Sciatic nerve (tissue), 2 donors: ENCODE measurements at places on chromosomes 4 and X. TPM values are rescaled to one million over a fixed set of nuclear protein-coding genes. Genes with fewer than 3 reads are reported as not detected.

GRCh38 chr4:140044337-140044902 is 109.6 kb downstream of the MAML3 start:
- no peak for DNase-seq

GRCh38 chrX:67717571-67717970 is 173.8 kb downstream of the AR start:
- DNase-seq: no peak

DNA sequence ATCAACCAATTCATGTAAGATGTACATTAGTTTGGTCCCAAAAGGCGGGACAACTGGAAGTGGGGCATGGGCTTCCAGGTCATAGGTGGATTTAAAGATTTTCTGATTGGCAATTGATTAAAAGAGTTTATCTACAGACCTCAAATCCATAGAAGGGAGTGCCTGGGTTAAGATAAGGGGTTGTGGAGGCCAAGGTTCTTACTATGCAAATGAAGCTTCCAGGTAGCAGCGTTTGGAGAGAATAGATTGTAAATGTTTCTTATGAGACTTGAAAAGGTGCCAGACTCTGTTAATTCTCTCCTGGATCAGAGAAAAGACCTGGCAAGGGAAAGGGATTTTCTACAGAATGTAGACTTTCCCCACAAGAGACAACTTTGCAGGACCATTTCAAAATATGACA is 2.4 kb downstream of the MGST2 start:
- no peak for DNase-seq

DNA sequence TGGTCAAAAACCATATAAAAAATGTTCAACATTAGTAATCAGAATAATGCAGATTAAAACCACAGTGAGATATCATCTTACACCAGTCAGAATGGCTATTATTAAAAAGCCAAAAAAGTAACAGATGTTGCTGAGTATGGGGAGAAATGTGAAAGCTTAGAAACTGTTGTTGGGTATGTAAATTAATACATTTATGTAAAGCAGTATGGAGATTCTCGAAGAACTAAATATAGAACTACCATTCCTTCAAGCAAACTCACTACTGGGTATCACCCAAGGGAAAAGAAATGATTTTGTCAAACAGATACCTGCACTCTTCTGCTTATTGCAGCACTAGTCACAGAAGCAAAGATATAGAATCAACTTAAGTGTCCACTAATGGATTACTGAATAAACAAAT is 576.4 kb upstream of the EPHA5 start:
- DNase-seq: no peak

GRCh38 chr4:159400558-159401225 is 297.8 kb downstream of the RAPGEF2 start:
- DNase-seq: no peak

DNA sequence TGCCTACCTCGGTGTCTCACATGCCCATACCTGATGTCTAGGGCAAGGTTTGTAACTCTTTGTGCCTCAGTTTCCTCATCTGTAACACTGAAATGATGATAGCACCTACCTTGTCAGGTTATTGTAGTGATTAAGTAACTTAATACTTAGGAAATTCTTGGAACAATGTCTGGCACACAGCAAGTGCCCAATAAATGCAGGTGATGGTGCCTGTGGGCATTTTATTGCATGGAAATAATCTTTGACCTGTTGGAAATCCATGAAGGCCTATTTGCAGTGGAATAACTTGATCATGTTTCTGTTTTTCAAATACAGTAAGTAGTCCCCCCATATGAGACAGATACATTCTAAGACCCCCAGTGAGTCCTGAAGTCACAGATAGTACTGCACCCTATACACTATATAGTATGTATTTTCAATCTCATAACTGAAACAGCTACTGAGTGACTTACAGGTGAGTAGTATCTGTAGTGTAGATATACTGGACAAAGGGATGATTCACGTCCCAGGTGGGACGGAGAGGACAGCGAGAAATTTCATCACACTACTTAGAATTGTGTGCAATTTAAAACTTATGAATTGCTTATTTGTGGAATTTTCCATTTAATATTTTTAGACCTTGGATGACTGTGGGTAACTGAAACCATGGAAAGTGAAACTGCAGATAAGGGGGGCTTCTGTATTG is 42.1 kb downstream of the AFF1 start:
- no peak for DNase-seq

- DNase-seq: no peak
These were observed 368.5 kb downstream of the GPM6A start for GRCh38 chr4:175443547-175443946.

Gene PUDP
- 17.4 TPM for total RNA-seq

Gene MAOB
- 18.9 TPM for total RNA-seq
